ENCODE measurements at places on chromosomes 3 and 15.

GRCh38 chr3:171086914-171087313, 60.4 kb upstream of the SLC2A2 start:
- DNase-seq, result no peak

GRCh38 chr3:183233966-183234365, 19.1 kb upstream of the B3GNT5 start:
- DNase-seq, result no peak

DNA sequence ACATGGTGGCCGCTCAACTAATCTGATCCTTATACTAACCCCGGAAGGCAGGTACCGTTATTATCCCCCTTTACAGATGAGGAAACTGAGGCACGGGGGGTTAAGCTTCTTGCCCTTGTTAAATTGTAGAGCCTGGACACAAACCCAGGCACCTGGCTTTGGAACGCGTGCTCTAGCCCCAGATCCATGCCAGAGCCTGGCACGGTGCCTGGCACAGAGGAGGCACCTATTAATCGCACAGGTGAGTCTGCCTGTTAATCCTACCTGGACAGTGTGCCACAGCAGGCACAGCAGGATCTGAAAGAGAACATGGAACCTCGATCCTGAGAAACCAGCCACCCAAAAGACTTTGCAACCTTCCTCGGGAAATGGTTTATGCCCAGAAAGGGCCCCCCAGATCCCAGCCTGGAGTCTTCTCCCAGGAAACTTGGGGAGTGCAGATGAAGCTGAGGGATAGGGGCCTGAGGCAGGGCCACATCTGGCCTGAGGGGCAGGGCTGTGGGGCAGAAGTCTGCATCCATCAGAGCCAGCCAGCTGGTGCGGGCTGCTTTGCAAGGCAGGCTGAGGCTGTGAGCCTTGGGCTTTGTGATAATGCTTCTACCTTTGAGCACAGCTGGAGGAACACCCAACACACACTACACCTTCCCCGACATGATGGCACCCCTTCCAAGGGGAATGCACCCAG, 55.3 kb upstream of the SLC6A1 start:
- no peak for DNase-seq

DNA sequence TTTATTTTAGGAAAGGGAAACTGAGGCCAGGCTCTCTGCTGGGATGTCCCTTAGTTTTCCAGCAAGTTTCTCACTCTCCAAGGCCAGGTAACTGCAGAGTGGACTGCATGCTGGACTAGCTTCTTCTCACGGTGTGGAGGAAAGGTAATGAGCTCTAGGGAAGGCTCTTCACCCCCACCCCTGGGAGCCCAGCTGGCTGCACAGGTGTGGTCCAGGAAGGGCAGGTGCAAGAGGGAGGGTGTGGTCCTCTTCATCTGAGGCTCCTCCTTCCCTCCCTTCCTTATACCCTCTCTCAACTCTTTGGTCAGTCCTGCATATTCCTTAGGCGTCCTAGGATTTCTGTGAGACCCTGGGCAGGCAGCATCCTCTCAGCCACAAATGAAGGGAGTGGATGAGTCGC, 33.9 kb downstream of the RNU5B-1 start:
- DNase-seq, result no peak

GRCh38 chr3:76509179-76509830, 530.6 kb upstream of the ROBO2 start:
- no peak for DNase-seq

- DNase-seq, result no peak
Measured at GRCh38 chr15:65421360-65422215, 1.2 kb downstream of the IGDCC4 start.

DNA sequence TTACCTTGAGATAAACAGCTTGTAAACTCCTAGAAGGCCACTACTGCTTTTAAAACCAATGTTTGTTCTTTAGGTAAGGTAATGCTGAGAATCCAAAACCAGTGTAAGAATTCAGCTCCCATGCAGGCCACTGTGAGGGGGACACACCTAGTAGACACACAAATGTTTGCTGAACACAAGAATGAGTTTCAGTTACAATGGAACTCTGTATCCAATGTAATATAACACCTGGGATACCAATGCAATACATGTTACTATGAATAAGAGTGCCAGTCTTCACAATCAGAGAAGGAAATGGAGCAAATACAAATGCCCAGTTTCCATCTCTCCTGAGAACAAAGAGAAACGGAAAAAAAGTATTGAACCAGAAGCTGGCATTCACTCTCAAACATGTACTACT, 65.9 kb downstream of the IGF2BP2 start:
- DNase-seq, result no peak

DNA sequence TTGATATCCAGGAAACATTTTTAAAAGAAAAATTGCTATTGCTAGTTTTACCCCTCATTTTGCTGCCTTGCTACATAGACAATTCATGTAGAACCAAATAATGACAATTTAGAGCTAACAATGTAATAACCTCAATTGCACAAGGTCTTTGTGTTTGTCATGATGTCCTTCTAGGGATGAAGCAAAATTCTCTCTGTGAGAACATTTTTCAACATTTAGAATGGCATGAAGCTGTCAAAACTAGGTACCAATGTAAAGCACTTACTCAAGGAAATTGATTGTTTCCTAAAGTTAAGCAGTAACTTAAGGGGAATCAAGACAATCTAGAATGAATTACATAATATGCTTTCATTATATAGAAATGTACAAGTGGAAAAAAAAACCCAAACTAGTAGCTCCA, 7.9 kb upstream of the FGF7 start:
- no peak for DNase-seq

DNA sequence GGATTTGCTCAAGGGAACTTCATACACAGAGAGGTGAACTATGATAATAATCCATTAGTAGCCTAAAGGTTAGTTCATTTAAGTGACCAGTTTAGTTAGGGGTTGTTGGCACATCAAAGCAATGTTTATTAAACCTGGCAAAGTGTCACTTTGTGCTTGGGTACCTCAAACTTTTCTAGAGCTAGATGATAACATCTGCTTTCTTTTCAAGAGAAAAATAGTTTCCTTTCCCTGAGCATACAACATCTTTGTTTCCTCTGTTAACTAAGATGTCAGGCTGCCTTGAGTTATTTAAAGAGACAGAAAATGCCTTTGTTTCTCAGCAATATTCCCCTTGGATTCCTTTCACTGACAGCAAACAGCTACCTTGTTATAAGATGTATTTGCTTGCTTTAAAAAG, 26.7 kb upstream of the SMAD3 start:
- DNase-seq, result no peak

DNA sequence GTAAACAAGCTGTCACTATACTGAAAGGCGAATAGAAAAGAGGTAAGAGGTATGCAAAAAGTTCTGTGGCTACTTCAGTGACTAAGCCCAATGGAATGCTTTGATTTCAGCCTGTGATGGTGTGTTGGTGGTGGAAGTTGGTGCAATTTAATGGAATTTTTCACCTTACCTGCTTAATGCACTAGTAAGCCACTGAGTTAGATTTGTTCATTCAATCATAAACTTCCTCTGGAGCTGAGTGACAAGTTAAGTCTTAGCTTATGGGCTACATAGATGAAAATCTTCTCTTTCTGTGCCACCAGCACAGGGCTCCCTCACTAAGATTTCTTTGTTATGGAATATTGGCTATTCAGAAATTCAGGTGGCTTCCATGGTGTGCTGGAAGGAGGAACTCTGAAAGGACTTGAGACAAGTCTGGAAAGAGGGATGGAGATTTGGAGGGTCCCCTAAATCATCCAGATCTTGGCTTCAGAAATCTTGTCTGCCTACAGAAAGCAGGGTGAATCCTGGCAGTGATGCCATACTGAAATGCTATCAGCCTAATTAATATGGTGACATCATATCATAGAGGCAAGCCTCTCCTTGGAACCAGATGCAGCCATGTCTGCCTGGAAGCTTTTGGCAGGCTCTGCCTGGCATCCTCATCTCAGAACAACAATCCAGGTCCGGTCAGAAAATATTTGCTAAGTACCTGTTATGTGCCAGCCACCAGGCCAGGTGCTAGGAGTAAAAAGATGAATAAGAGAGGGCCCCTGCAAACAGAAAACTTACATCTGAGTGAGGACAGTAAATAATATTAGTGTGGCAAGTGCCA, 8.1 kb upstream of the GAP43 start:
- DNase-seq, result no peak

- DNase-seq, result no peak
Measured at GRCh38 chr3:141246224-141246957, 14.8 kb downstream of the PXYLP1 start.

- no peak for DNase-seq
Measured at GRCh38 chr3:46710229-46710628, 7.4 kb downstream of the PRSS50 start.

- no peak for DNase-seq
Measured at GRCh38 chr15:80945605-80946004, 44.0 kb downstream of the MESD start.

DNA sequence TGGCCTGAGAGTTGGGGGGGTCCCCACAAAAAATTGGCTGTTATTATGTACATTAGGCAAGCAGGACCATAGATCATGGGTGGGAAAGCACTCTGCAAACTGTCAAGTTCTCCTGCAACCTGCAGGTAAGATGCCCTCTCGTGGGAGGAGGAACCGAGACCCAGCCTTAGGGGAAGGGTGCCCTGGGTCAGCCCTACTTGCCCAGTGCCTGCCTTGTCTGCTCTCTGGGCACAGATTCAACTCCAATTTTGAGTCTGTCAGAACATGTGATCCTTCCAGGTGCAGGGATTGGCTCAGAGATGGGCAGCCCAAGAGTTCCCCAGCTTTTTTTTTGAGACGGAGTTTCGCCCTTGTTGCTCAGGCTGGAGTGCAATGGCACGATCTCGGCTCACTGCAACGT, 99.2 kb downstream of the PLXNA1 start:
- DNase-seq, result no peak

- DNase-seq, result no peak
Measured at GRCh38 chr15:70589221-70589620, 174.1 kb downstream of the UACA start.

DNA sequence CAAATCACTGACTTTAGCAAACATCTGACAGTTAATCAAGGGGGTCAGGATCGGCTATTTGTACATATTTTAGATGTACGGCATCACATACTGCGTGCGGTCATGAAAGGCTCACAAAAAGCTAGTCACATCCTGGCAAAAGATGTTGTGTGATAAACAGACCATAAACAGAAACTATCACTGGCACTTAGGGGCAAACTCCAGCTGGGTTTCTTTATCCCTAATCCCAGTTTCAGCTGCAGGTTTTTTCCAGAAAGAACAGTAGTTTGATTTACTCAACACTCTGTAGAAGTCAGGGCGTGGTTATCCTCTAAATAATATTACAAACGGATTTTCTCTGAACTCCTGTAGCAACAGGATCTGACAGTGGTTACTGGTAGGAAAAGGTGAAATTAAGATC, 112.4 kb upstream of the BHLHE40 start:
- DNase-seq, result peak; percentile 51

- no peak for DNase-seq
Measured at GRCh38 chr3:122694966-122695365, 14.3 kb downstream of the PARP14 start.

- peak; percentile 53 for DNase-seq
Measured at GRCh38 chr3:136862617-136863322, 762 bp downstream of the NCK1 start.

GRCh38 chr3:182947888-182948287, 32.5 kb downstream of the DCUN1D1 start:
- no peak for DNase-seq

DNA sequence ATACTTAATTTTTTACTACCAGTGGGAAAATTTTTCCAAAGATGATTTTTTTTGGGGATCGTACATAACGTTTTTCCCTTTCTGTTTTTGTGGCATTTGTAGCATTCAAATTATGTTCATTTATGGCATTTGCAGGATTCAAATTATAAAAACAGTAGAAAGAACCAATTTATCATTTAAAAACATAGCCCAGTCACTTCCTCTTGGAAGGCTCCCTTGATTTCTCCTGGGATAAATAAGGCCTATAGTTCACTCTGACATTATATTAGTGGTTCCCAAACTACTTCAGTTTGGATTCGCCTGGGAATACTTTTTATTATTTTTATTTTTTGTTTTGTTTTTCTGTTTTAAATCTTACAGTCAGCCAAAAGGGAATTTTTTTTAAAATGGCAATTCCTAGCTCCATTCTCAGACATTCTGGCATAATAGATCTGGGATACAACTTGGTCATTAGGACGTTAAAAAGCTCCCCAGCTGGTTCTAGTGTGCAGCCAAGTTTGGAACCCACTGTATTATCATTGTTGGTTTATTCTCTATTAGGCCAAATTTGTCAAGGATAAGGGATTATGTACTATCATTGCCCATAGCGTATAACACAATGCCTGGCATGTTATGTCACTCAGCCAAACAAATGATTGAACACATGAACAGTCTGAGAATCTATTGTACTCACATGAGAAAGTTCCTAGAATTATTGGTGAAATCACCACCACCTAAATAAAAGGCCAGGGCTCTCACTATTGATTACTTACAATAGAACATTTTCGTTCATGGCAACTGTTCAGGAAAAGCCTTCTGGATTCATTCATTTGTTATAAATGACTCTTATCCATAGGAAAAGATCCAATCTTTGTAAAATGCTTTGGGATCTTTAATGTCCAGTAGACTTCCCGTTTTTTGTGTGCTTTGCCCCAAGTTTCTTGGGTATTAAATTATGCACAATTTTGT, 28.9 kb downstream of the RARB start:
- no peak for DNase-seq

DNA sequence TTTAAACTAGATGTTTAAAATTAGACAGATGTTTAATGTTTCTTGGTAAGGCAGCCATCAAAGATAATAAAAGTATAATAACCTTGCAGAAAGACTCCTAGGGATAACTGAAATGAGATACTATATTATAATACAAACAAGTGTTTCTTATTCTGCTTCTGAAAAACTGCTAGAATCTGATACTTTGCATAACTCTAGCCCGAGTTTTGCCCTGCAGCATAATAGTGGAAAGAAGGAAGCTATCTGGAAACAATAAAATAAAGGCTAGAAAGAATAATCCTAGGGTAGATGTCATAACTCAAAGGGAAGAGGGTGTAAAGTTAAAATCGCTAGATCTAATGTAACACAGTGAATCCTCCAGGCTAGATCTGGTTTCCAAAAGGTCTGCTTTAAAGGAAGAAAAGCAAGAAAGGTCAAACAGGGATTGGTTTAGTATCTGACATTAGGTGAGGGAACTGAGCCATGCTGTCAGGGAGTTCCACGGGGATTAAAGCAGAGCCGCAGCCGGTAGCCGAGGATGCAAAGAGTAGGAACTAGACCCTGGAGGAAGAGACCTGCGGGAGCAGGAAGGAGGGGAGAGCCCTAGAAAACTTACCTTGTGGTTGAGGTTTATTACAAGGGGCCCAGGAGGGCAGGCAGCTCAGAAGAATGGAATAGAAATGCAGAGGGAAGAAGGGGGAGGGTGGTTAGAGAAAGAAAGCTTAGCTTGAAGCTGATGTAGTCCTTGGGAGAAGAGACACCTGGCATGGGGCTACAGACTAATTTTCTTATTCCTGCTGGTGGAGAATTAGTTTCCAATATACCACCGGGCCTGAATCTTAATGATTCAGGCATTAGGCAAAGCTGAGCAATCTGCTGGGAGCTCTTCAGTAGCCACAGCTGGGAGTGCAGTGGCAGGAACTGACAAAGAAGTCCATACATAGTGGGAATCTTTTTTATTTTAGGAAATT, 46.1 kb upstream of the TUSC7 start:
- no peak for DNase-seq

Data from CD4-positive, alpha-beta T cell treated with Interleukin-1 beta for 1 hour (primary cell).